A549 treated with GW870086 at 1 μM for 4 hours (cell line): ENCODE measurements at places on chromosomes 4 and X. TPM values are rescaled to one million over a fixed set of nuclear protein-coding genes. Genes with fewer than 3 reads are reported as not detected.

Gene CLTRN
- total RNA-seq = 0.72 to 1.1 TPM (median 0.91 TPM) in 5 replicates

Gene NKX3-2
- 0.06 to 0.14 TPM (median 0.10 TPM) in 4 of 5 replicates, not detected in the other for total RNA-seq

Gene PHOX2B
- total RNA-seq = 0.05 TPM in 1 of 5 replicates, not detected in the others

Gene ZFP42
- total RNA-seq = 0.07 TPM in 1 of 5 replicates, not detected in the others

Gene NAA11
- total RNA-seq = not detected in 5 replicates

Gene BEND2
- not detected in 5 replicates for total RNA-seq

Gene ETDA
- total RNA-seq = not detected in 5 replicates

Gene EPHA5
- total RNA-seq = 0.11 to 0.48 TPM (median 0.34 TPM) in 5 replicates

Gene ABLIM2
- 3.3 to 5.4 TPM (median 5.0 TPM) in 5 replicates for total RNA-seq

Gene CXCL11
- total RNA-seq = 0.13 to 0.19 TPM (median 0.15 TPM) in 3 of 5 replicates, not detected in the others

Gene ASMTL
- 18.0 to 19.5 TPM (median 18.9 TPM) in 5 replicates for total RNA-seq

Gene CFP
- total RNA-seq = 0.20 to 1.0 TPM (median 0.31 TPM) in 5 replicates

Gene SPANXN4
- total RNA-seq = not detected in 5 replicates
